ENCODE measurements at places on chromosomes 11 and 22.

DNA sequence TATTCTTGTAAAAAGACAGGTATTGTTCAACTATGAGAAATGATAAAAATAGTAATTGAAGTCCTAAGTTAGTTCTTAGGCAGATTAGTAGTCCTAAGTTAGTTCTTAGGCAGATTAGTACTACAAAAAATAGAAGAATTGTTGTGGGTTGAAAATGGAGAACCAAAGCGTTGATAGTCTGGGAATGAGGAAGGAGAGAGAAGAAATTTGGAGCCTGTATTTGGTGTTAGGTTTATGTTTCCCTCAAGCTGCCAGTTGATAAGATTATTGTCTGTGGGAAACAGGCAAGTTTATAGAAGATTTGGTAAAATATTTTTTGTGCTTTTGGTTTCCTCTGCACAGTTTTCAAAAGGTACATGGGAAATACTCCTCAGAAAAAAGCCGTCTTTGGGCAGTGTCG is 3.6 kb downstream of the BCO2 start:
- no peak for DNase-seq

DNA sequence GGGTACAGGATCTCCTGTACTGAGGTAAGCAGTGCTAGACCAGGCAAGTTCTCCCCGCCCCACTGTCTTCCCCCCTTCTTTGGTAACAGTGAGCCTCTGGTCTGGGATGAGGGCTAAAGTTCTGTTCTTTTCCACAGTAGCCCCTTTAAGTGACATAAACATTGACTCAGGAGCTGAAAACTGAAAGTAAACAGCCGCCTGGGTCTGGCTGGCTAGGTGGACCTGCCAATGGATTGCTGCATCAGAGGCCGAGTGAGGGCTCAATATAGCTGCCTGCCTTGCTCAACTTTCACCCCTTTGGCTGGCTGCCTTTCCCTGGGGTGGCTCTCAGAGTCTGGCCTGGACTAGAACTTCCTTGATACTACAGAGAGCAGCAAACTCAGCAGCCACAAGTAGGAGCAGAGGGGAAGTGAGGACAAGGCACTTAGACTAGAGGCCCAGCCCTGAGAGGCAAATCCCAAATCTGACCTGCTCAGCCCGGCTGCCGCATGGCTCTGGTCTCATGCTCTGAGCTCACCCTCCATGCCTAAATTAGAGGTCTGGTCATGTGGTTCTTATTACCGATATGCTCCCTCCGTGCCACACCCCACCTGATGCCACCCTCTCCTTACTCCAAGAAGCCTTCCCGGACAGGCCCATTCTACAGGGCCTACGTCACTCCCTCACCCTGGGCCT is 9.6 kb upstream of the UCP3 start:
- no peak for DNase-seq

- no peak for DNase-seq
Observed at GRCh38 chr11:112025707-112026106, 499 bp downstream of the DLAT start.

DNA sequence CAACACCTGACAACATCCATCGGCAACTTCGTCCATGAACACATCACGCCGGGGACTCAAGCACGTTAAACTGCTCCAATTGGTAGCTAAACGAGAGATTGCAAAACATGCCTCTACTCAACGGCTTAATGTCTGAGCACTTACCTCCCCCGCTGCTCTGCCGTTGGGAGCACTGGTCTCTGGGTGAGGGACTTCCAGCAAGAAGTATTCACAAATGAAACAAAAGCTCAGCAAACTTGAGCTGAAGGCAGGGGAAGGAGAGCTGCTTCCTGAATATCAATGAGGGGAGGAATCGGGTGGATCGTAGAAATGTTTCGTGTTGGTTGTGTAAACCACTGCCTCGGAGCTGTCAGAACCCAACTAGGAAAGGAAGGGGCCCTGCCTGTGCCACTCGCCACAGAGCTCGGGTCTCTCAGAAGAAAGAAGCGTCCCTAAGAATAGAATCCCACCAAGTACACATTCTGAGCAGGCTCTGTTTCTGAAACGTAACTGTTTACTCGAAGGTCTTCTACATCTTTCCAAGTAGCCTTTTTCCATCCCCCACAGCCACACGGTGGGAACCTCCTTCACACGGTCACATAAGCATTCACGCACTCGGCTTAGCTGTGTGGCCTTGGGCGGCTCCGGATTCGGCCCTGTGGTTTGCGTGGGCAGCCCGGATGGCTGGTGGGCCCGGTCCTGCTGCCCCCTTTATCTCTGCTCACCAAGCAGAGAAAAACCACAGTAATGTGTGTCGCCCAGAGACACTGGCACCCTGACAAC is at the start of gene MLC1:
MLC1 (minus strand) TSS at position 216 of the 762 bp plus-strand sequence. CDS start 524 bp downstream, outside the sequence.
- no peak for DNase-seq

- DNase-seq = no peak
Observed at GRCh38 chr11:35084817-35085440, 54.0 kb upstream of the CD44 start.

DNA sequence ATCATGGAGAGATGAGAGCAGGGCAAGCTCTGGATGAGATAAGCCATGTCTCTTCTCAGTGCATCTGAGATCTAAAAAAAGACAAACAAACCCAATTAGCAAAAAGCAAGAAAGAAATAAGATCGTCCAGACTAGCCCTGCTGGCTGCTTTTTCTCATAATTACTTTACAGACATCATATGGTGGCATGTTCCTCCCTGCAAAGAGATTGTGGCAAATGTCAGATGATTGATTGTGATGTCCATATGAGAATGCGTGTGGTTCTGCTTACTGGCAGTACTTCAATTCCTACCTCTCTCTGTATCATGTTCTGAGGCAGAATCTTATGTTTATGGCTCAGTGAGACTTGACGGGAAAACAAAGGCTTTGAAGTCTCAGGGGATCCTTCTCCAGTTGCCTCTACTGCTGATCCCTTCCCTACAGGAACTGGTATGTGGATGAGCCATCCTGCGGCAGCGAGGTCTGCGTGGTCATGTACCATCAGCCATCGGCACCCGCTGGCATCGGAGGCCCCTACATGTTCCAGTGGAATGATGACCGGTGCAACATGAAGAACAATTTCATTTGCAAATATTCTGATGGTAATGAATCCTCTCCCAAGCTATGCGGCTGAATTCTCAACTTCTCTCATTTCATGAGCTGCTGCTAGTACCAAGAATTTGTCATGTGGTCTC is 8.8 kb downstream of the LAYN start:
- DNase-seq = no peak

DNA sequence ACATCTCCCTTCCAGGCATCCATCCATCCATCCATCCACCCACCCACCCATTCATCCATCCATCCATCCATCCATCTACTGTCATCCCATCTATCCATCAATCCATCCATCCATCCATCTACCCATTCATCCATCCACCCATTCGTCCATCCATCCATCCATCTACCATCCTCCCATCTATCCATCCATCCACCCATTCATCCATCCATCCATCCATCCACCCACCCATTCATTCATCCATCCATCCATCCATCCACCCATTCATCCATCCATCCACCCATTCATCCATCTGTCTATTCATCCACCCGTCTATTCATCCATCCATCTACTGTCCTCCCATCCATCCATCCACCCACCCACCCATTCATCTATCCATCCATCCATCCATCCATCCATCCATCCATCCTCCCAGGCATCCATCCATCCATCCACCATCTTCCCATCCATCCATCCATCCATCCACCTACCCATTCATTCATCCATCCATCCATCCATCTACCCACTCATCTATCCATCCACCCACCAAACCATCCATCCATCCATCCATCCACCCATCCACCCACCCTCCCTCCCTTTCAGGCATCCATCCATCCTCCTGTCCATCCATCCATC is 33.7 kb downstream of the OSBPL5 start:
- no peak for DNase-seq

- DNase-seq = no peak
Observed at GRCh38 chr11:131823772-131824171, 453.4 kb downstream of the NTM start.

DNA sequence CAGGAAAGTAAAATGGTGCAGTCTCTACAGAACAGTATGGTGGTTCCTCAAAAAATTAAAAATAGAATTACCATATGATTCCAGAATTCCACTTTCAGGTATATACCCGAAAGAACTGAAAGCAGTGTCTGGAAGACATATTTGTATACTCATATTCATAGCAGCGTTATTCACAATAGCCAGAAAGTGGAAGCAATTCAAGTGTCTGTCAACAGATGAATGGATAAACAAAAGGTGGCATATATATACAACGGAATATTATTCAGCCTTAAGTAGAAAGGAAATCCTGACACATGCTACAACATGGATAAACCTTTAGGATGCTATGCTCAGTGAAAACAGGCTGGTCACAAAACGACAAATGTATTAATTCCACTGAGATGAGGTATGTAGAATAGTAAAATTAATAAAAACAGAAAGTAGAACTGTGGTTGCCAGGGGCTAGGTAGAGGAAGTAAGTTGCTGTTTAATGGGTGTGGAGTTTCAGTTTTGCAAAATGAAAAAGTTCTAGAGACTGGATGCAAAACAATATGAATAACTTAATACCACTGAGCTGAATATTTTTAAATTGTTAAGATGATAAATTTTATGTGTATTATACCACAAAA is 14.5 kb downstream of the SAA1 start:
- no peak for DNase-seq

DNA sequence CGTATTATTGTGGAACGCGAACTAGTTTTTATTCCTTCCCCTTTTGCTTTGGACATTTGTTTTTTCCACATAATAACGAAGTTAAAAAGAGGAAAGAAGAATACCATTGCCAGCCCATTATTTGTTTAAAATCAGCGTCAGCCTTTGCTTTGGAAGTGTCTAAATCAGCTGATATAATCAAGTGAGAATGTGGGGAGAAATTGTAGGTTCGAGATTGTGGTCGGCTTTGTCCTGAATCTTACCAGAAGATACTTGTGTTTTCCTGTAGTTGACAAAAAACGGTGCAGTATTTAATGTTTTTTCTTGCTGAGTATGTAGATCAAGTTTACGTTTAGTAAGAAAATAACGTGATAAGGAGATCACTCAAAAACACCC is 935 bp downstream of the ZNF143 start:
- no peak for DNase-seq

GRCh38 chr11:130194241-130195023 is 34.9 kb downstream of the ST14 start:
- DNase-seq = no peak

DNA sequence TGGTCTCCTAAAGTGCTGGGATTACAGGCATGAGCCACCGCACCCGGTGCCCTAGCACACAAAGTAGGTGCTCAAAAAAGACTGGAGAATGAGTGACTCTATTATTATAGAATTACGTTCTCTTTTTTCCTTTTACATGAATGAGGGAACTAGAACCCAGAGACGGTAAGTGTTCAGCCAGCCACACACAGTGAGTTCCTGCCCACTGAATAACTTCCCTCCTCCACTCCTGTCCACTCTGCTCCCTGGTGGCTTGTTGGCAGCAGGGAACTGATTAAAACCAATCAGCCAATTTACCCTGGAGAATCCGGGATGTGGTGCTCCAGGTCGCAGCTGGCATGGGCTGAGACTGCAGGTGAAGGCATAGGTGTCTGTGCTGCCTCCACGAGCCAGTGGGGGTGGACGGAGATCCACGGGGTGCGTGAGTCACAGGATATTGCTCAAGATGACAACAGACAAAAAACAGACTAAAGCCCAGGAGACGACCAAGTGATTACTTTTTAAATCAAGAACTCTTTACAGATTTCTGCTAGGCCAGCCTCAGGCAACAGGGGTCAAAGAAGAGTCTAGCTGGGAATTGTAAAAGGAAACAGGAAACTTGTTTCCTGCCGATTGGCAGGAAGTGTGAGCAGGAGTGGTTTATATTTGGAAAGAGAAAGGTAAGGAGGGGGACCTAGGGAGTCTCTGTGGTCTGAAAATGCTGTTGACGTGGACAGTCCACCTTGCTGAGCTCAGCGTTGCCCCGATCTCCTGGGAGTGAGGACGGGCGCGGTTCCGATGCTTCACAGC is 95.2 kb upstream of the TP53I11 start:
- DNase-seq = no peak

DNA sequence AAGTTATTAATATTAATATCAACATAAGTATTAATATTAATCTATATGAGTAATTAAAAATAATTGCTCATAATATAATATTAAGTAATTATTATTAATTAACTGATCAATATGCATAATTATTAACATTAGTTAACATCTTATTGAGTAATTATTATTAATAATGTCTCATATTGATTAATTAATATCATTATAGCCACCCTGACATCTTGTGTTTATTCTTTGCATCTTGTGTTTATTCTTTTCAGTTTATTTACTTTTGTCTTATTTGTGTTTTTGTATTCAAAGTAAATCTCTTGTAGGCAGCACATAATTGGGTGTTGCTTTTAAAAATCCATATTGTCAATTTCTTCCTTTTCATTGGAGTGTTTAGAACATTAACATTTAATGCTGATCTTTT is 56.6 kb downstream of the MYEOV start:
- DNase-seq = no peak

- DNase-seq = peak; percentile 36
Observed at GRCh38 chr22:21642584-21643448, 714 bp downstream of the SDF2L1 start.

GRCh38 chr11:72141066-72141465 is 5.5 kb downstream of the FOLR3 start:
- DNase-seq = no peak

- no peak for DNase-seq
Observed at GRCh38 chr11:121422675-121423074, 29.4 kb upstream of the SORL1 start.

- DNase-seq = no peak
Observed at GRCh38 chr11:113574171-113574570, 99.0 kb upstream of the DRD2 start.

GRCh38 chr11:113487622-113488021 is 12.4 kb upstream of the DRD2 start:
- DNase-seq = no peak

- no peak for DNase-seq
Observed at GRCh38 chr11:62033191-62034035, 66.0 kb upstream of the FTH1 start.

DNA sequence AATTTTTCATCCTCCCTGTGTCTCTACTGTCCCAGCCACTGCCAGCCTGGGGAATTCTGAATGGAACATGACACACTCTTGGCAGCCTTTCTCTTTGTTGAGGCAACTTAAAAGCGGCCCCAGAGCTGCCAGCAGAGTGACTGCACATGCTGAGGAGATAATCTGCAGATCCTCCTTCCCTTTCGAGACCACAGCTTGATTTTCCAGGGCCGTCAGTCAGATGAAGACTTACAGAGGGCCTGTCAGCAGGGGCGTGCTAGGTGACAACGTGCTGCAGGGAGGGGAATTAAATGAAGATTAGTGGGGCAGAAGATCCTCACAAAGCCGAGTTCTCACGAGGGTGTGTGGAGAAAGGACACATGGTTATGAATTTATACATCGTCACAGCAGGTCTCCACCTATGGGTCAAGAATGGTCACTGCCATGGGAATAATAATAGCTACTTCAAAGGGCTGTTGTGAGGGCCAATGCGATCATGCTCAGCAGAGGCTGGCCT is 193.5 kb upstream of the PITPNB start:
- DNase-seq = no peak

GRCh38 chr22:39851606-39852315 is 41.8 kb downstream of the ENTHD1 start:
- no peak for DNase-seq

DNA sequence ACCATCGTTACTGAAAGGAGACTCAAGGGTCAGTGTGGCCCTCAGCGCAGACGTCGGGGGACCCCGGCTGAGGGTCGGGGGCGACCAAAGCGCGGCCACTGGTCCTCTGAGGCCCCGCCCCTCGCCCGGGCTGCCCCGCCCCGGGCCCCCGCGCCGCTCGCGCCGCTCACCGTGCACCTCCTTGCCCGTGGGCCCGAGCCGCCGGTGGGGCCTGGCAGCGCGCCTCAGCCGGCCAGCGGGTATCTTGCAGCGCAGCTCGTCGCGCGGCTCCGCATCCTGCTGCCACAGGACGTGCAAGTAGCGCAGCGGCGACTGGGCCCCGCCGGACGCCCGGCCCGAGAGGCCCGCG is 419 bp downstream of the ANKRD54 start:
- peak; percentile 12 for DNase-seq
